IPS DF 6.9 (cell line): ENCODE measurements at places on chromosomes 11 and 22.

- no peak for DNase-seq
Observed at GRCh38 chr22:46036558-46037408, 59.8 kb upstream of the WNT7B start.

DNA sequence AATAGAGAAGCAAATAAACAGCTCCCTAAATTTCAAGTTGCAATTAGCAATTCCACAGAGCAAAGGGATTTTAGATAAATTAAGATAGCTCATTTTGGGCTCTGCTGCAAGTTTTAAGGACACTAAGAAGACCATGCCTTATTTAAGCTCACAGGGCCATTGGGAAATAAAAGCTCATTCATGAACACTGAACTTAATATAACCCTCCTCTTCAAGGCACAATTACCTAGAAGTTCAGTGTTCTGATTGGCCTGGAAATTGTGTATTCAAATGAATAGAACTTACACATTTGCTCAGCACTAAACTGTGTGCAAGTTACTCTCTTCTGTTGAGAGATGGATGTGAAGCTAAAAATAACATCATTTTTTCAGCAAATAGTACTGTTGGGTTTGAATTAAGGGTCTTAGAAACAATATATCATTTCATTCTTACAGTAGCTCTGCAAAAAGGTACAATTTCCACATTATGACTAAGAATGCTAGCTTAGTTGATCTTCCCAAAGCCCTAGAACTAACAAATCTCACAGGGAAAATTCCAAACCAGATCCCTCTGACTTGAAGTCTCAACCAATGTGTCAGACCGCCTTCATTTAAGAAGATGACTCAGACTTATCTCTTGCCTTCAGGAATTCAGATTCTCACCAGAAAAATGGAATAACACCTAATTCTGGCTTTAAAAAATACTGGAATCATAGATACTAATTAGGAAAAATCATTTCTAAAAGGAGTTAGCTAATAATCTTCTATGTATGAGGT lies 87.4 kb upstream of the LRRC55 start:
- no peak for DNase-seq

DNA sequence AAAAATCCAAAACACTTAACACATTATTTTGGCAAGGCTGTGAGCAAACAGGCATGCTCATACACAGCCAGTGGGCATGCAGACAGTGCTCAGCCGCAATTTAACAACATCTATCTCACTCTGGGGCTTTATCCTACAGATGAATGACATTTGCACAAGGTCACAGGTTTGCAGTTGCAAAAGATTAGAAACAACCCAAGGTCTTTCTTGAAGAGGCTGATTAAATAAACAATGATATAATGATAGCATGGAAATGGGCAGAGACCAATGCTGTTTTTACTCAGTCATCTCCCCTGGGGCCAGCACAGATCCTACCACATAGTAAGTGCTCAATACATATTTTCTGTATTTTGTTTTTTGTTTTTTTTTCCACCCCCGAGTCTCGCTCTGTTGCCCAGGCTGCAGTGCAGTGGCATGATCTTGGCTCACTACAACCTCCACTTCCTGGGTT lies 9.4 kb downstream of the A4GALT start:
- DNase-seq: no peak

DNA sequence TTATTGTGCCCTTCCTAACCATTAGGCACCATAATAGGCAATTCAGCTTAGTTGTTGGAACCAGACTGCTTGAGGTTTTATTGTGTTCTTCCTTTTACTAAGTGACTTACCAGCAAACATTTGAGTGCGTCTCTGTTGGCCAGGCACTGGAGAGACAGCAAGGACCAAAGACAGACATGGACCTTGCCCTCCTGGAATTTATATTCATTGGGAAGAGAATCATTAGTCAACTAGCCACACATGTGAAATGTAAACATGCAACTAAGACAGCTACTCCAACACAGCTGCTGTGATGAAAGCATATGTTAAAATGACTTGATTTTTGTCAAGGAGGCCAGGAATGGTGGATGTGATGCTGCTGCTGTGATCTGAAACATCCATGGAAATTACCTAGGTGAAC lies 106.4 kb downstream of the TRAF6 start:
- no peak for DNase-seq

DNA sequence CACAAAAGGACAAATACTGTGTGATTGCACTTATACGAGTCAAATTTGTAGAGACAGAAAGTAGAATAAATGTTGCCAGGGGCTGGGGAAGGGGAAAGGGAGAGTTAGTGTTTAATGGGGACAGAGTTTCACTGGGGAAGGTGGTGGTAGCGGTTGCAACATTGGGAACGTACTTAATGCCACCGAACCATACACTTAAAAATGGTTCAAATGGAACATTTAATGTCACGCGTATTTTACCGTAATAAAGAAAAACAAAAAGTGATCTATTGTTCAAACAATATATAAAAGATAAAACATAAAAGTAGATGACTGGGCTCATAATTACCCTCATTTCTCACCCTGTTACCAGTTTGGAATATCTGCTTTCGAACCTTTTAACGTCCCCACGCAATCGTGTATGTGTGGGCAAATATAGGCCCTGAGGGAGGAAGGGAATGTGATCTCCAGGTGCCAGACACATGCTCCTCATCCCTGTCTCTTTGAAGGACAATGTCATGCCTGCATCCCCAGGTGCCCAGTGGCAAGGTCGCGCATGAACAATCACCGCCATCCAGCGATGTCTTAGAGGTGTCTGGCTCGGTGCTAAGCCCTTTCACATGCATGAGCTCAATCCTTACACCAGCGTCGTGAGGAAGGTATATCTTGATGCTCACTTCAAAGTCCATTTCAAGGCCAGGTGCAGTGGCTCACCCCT lies 35.3 kb downstream of the LIF start:
- no peak for DNase-seq

- DNase-seq: no peak
Observed at GRCh38 chr11:206002-206384, 1.2 kb downstream of the BET1L start.
